ENCODE measurements at places on chromosomes 7 and 10. TPM values are rescaled to one million over a fixed set of nuclear protein-coding genes. Genes with fewer than 3 reads are reported as not detected.

The LRRC61 gene
- total RNA-seq: not detected

The ELMO1 gene
- total RNA-seq: not detected

The SPDYE5 gene
- not detected for total RNA-seq

The FAM25C gene
- total RNA-seq: not detected

The CNNM1 gene
- 0.32 TPM for total RNA-seq

The CDC14C gene
- total RNA-seq: 0.32 TPM

The ASZ1 gene
- not detected for total RNA-seq

- DNase-seq: no peak
Observed at GRCh38 chr7:112889268-112889667, 99.1 kb upstream of the TMEM168 start.

DNA sequence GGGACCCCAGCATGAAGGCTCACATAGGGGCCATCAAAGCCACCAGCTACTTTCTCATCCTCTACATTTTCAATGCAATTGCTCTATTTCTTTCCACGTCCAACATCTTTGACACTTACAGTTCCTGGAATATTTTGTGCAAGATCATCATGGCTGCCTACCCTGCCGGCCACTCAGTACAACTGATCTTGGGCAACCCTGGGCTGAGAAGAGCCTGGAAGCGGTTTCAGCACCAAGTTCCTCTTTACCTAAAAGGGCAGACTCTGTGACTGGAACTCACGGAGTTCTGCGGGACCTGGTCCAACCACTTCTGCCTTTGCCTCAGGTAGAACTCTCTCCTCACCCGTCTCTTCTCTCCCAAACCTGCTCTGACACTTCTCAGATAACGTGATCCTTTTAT, 945 bp downstream of the TAS2R40 start:
- no peak for DNase-seq

GRCh38 chr7:79290841-79291497, 162.5 kb downstream of the MAGI2 start:
- DNase-seq: peak; percentile 34

DNA sequence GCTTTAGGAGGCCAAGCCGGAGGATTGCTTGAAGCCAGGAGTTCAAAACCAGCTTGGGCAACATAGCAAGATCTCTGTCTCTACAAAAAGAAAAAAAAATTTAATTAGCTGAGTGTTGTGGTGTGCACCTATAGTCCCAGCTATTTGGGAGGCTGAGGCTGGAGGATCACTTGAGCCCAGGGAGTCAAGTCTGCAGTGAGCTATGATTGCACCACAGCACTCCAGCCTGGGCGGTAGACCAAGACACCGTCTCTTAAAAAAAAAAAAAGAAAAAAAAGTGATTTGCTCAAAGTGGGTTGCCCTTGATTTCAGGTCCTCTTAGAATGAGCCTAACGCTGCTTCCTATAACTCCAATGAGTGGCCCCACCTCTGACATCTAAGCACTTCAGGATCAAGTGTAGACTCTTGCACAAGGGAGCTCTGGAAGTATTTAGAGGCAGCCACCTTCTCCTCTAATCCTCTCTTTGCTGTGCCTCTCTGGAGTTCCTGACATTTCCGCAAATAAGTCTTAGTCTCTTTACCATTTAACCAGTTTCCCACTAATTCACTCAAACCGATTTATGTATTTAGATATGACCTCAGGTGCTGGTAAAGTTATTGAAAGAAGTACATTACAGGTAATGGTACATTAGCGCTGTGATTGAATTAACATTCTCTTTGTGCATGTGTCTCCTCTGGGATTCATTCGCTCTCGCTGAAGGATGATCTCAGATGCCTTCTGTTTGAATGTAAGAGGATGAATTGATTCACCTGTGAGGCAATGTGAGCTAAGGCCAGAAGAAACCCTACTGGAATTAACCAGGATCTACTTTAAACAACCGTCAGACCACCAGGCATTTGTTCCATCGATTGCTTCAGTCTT, 60.8 kb upstream of the CELF2 start:
- no peak for DNase-seq

DNA sequence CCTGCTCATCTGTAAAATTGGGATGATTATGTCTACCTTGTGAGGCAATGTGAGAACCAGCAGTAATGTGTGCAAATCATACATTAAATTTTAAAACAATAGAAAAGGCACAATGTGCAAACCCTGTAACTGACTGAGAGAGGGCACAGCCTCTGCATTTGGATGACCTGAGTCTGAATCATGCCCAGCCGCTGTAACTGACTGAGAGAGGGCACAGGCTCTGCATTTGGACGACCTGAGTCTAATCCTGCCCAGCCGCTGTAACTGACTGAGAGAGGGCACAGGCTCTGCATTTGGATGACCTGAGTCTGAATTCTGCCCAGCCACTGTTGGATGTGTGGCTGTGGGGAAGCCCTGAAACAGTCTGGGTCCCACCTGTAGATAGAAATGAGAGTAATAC, 351.5 kb upstream of the SHH start:
- DNase-seq: no peak

DNA sequence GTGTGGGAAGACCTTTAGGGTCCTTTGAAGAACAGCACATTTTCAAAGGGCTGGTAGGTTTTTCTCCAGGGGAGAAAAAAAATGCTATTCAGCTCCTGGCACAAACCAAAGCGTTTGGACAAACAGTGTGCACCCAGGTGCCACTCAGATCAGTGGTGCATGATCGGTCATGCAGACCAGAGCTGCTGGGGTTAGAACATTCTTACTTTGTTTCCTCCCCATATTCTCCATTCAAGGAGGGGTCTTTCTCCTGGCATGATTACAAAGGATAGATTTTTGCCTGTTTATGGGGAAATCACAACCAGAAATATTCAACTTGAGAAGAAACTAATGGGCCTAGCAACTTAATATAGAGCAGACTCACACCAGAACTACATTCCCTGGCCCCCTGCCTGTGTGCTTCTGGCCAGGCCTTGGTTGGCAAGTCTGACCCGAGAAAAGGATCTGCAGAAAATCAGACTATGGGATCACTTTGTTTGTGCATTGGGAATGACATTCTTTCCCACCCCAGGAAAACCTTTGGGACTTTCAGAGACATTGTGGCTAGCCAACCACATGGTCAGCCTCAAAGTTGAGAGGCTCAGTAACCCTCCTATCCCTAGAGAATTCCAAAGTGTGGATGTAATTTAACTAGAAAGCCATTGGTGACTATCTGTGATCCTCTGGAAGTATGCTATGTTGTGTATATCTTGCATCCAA, 82.3 kb upstream of the FGL2 start:
- no peak for DNase-seq

DNA sequence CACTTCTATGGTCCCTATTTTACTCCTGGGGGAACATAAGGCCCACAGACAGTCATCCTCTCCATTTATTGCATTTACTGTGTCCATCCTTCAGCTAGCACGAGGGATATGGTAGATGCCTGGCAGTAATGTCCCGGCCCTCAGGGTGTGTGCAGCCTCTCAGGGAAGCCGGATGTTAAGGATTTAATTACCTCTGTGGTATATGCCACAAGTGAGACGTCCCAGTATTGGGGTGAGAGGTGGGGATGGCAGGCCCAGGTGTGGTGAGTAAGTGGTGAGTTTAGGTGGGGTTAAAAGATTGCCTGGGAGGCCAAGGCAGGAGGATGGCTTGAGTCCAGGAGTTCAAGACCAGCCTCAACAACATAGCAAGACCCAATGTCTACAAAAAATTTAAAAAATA, 144.9 kb downstream of the SH3PXD2A start:
- no peak for DNase-seq

DNA sequence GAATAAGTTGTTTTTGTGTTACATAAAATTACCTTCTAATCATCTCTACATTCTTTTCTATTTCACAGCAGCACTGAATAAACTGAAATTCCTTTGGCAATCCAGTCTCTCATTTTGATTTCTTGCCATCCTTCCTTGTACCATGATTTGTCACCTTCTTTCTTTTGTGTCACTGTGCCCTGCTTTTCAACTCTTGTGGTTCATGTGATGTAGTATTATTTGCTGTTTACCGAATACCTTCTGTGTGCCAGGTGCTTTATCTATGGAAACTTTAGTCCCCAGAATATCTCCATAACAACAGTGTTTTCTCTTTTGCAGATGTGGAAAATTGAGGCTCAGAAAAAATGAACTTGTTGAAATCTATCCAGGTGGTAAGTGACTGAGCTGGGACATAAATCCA, 220.3 kb downstream of the STK31 start:
- no peak for DNase-seq

DNA sequence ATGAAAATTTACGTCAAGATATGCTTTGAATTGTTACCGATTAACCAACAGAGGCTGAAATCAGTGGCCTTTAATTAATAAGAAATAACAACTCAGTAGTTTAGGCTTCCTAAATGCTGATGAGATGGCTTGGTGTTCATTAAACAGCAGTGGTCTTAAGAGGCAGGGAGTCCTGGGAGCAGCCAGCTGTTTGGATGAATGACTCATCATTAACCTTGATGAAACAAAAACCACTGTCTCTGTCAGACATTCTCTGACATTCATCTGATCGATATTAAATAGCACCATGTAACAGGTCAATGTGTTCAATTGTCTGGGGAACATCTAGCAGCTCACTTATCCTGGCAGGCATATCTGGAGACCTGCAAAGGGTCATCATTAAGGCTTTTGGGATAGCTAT, 234.2 kb upstream of the LRRN3 start:
- peak; percentile 10 for DNase-seq

- DNase-seq: no peak
Observed at GRCh38 chr10:113004069-113004618, 54.1 kb downstream of the TCF7L2 start.

DNA sequence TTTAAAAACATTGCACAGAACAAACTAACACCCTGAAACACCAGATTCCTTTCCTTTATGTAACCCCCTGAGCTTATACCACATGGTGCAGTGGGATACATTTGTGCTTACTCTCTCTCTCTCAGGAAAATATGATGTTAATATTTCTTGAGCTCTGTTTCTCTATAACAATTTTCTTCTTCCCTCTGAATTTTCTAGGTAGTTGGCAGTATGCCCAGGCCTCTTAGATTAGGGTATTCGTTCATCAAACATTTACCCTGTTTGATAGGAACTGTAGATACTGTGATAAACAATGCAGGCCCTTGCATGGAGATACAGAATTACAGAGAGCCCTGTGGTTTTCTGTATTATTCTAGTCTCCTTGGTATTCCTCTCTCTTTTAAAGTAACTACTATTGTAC, 567.8 kb downstream of the IPMK start:
- DNase-seq: peak; percentile 9

- DNase-seq: peak; percentile 35
Observed at GRCh38 chr10:116044801-116045248, 228.2 kb downstream of the GFRA1 start.

DNA sequence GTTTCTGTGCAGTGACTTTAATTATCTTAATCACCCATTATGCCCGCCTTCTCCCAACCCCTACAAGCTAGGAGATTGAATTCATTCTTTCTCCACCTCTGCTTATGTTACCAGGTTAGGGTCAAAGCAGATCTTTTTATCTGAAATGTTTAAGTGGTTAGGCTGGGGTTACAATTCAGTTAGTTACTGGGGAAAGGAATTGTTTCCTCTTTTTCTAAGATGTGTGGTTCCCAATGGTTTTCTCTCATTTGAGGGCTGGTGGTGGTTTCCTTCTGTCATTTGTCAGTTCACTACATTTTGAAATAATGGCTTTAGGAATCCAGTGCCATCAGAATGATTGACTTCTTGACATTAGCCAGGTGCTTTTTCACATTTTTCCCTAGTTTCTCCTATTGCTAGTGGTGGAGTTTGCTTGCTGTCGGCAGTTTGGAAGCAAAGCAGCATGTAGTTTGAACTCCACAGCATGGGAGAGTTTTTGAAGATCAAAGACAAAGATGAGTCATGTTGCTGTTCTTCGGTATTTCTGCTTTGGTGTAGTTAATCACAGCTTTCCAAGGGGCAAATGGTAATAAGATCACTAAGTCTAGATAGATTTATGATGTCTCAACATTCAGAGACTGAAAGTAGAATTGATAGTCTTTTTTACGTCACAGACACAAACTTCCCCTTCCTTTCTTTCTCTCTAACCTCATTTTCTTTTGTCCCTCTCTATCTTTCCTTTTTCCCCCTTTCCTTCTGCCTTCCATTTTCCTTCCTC, 168.2 kb downstream of the SND1 start:
- DNase-seq: peak; percentile 82

GRCh38 chr7:36604806-36605205, 119.5 kb downstream of the AOAH start:
- DNase-seq: peak; percentile 10

- peak; percentile 44 for DNase-seq
Observed at GRCh38 chr10:49153971-49154370, 20.1 kb upstream of the FAM170B start.

- no peak for DNase-seq
Observed at GRCh38 chr7:5681979-5682546, 99.4 kb downstream of the RNF216 start.

DNA sequence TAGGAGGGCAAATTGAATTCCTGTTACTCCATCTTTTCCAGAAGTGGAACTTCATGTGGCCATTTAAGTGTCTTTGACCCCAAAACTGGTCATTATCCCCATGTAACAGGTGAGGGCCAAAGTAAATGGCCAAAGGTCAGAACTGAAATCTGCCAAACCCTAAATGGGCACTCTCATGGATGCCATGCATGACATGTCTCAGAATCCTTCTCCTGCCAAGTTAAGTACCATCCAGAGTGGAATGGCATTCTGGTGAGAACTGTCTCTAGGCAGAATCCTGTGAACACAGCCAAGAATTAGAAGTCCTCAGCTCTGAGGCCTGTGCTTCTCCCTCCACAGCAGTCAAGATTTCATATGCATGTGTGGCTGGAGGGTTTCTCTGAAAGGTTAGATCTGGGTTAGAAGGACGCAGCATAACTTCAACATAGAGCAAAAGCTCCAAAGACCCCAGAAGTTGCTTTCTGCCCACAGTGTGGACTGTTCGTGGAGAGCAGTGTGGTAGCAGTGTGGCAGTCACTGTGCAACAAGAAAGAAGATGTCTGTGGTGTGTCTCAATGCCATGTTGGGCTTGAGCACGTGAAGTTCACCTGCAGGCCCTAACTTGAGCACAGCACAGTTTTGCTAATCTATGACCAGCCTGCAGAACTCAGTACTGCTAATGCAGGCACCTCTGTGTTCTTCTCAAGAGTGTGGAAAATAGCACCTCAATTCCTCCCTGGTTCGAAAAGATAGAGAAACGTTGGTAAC, 121.3 kb downstream of the ADCY1 start:
- DNase-seq: no peak

- no peak for DNase-seq
Observed at GRCh38 chr7:157970744-157971143, 616.9 kb downstream of the PTPRN2 start.

- no peak for DNase-seq
Observed at GRCh38 chr7:67858931-67859330, 862.3 kb downstream of the TYW1 start.

DNA sequence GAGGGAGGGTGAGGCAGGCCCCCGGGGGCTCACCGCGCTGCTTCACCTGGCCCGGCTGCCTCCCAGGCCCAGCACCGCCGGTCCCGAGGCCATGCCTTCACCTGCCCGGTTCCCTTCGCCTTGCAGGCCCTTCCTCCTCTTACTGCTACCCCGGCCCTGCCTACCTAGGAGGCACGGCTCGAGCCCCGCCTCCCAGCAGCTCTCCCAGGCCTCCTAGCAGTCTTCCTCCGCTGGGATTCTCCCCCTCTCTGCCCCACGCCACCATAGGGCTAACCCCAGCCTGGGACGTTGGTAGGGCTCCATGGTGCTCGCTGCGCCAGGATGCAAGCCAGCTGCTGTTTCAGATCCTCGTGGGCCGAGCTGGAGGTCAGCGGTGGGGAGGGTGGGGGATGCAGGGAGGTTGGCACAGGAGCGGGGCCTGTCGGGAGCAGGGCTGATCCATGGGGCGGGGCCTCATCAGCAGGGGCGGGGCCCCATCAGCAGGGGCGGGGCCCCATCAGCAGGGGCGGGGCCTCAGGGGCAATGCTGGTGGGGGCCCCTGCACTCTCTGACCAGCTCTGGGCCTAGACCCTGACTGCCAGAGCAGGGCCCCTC, 63.3 kb downstream of the RASGEF1A start:
- no peak for DNase-seq

- no peak for DNase-seq
Observed at GRCh38 chr7:131546126-131546525, 10.3 kb downstream of the PODXL start.
